ENCODE measurements at places on chromosomes 3 and 15.

- DNase-seq: no peak
Measured at GRCh38 chr15:88802250-88802990, 816 bp upstream of the ACAN start.

GRCh38 chr3:101862416-101863165 lies 13.3 kb downstream of the NFKBIZ start:
- DNase-seq: no peak

GRCh38 chr3:143083781-143084180 lies 35.8 kb upstream of the CHST2 start:
- DNase-seq: no peak

DNA sequence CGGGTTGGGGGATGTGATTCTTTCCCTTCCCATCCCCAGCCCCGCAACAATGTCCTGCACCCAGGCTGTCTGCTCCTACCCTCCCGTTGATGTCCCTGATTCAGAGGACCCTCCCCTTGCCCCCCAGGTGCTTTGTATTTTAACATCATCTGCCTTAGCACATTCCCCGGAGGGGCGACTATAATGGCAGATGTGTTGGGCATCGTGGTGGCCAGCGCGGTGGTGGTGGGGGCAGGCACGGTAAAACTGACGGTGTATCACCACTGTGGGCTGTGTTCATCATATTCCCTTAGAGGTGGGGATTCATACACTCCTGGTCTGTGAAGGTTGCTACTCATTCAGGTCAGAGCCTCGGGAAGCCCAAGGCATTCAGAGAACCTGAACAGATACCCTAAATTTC lies 173.0 kb downstream of the ADAMTS17 start:
- no peak for DNase-seq

GRCh38 chr3:3589715-3590130 lies 209.5 kb upstream of the LRRN1 start:
- no peak for DNase-seq

GRCh38 chr3:25849641-25850385 lies 59.9 kb downstream of the OXSM start:
- no peak for DNase-seq

DNA sequence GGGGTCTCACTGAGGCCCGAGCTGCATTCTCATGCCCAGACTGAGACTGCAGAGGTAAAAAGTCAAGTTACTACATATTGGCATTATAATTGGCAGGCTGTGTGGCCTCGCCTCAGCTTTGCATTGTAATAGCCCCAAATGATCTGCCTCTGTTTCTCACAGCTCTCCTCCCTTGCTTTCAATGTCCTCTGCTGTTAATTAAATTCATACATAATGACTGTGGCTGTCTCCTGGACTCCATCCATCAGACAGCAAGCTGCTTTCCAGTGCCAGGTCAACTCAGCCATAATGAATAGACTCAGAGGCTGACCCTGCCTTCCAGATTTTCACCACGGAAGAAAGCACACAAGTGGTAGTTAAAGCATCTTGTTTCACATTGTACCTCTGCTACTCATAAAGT lies 7.6 kb upstream of the RTP4 start:
- DNase-seq: no peak

DNA sequence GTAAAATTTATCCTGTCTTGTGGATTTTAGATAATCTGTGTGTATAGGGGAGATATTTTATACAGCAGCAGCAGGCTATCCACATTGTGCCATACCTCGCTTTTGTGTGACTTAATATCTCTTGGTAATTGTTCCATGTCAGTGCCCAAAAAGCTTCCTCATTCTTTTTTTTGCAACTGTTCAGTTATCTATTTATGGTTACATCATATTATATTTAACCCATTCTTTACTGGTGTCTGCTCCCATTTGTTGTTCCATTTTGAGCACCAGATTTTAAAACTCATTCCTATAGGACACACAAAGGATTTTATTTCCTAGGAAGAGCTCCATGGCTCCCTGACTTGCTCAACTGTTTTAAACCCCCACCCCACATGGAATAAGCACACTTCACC lies 86.3 kb upstream of the RASGRP1 start:
- no peak for DNase-seq

DNA sequence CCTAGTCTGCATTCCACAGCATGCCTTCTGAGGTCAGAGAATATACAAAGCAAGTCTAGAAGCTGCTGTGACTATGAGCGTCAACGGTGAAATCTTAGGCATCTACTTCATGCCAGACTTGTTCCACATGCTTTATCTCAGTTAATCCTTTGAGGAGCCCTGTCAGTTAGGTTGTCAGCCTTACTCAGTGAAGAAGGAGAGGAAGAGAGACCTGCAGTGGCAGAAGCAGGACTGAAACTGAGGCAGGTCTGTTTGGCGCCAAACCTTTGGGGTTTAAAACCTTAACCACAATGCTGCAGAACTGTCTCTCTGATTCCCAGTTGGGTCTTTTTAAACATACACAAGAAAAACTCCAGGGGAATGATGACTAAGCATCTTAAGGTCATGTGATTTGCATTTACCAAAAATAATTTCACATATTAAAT lies 139.0 kb upstream of the LIPC start:
- DNase-seq: no peak

DNA sequence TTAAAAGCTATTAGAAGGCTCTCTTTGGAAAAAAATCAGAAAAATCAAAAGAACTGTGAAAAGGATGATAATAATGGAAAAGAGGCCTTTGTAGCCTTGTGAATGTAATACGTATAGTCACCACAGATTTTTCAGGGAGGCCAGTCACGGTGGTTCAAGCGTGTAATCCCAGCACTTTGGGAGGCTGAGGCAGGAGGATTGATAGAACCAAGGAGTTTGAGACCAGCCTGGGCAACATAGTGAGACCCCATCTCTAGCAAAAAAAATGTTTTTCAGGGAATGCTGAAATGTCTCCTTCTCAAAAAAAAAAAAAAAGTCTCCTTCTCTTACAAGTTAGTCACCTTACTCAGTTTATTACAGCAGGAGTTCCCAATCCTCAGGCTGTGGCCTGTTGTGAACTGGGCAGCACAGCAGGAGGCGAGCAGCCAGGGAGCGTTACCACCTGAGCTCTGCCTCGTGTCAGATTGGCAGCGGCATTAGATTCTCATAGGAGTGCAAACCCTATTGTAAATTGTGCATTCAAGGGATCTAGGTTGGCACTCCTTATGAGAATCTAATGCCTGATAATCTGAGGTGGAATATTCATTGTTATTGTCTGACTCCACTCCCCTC lies 15.9 kb downstream of the ARIH1 start:
- no peak for DNase-seq

GRCh38 chr3:98797905-98798304 lies 34.8 kb downstream of the ST3GAL6 start:
- DNase-seq: no peak

DNA sequence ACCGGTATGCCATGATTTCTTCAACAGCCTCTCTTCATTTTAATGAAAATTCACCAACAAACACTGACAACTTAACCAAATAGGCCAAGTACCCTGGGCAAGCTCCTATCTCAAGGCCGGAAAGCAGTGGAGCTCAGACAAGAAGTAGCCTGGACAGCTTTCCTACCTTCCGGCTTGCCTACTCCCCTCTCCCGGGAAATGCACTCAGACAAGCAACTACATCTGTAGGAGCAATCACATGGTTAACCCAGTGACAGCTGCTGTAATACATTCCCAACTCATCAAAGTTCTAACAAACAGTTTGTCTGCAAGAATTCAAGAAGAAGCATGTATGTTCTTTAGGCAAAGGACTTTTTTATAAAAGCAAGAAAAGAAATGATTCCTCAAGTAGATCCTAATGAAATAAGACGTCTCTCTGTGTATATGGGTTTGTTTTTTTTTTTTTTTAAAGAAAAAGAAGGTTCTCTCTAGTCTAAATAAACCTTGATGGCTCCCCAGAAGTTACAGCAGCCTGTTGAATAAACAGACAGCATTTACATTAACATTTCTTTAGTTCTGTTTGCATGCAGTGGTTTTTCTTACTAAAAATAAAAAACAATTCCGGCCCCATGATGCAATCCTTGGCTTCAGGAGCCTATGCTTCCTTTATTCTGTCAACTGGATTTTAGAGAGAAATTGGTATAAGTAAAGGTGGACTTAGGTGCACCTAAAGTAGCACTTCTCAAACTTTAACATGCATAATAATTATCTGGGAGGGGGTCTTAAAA lies 278.7 kb downstream of the NEK10 start:
- no peak for DNase-seq

- no peak for DNase-seq
Measured at GRCh38 chr3:62911526-62911925, 36.3 kb upstream of the CADPS start.

GRCh38 chr15:47754312-47754711 lies 37.0 kb downstream of the SEMA6D start:
- no peak for DNase-seq

GRCh38 chr15:41974041-41974440 lies 1.7 kb upstream of the EHD4 start:
- no peak for DNase-seq

GRCh38 chr3:186264608-186265400 lies 97.2 kb downstream of the DGKG start:
- no peak for DNase-seq

GRCh38 chr3:7423995-7424394 lies 563.1 kb downstream of the GRM7 start:
- DNase-seq: no peak

DNA sequence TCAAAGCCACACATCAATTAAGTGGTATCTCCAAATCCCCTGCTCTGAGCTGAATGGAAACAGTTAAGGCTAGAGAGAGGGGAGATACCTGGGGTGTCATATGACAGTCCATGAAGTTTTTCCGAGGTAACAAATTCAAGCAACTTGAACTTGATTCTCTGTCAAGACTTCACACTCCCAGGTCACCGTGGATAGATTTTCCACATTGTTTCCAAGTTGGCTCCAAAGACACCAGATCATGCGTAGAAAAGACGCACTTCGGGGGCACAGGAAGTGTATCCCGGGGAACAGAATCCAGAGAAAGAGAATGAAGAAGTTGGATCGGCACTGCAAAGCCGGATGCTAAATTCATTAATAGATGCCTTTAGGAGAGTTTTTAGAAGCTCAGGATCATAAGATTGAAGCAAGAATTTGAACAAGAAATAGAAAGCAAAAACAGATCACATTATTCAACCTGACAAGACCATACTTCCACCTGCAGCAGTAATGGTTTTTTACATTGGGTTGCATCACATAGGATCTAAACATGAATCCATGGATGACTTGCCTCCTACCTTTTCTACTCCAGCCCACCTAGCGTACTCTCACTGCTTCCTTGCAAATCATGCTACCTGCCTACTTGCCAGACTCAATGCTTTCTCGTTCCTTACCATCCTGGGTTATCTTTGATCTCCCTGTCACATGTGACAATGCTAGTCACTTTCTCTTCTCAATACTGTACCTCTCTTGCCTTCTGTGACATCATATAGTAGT lies 253.0 kb upstream of the ADAMTS9 start:
- DNase-seq: no peak

DNA sequence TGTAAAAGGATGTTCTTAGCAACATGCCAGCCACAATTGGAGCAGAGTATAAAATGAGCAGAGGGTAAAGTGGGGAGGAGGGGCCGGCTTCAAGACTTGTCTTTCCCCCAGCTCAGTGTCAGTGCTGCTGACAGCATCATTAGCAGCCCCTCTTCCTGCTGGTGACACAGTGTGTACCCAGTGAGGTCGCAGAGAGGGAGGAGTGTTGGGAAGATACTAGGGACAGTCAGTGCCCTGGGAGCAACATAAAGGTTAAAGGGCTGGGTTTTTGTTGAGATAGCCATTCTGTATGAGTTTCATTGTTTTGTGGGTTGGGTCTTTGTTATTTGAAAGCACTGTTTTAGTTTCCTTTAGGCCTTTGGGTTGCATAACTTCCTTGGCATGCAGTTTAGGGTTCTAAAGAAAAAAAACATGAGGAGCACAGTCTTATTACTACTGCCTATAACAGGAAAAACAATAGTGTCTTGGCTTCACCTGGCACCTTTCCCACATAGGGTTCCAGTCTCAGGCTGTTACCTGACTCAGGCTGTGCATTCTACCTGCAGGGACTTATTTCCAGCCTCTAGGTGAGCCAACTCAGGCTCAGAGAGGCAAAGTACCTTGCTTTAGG lies 94.1 kb upstream of the SKOR1 start:
- no peak for DNase-seq
